ENCODE measurements at places on chromosomes 6 and 20.
A peak's percentile ranks its signal among the peaks of the same experiment; 100 is the strongest.

- peak; percentile 51 for DNase-seq
Measured at GRCh38 chr20:3239026-3239866, at the start of gene SLC4A11. Gene SLC4A11, minus strand, starts transcription at chr20:3239190. Its CDS starts 53 bp downstream, at chr20:3239137.

GRCh38 chr6:43020847-43021246, 576 bp upstream of the RRP36 start:
- no peak for DNase-seq

GRCh38 chr6:100266494-100267401, 198.0 kb downstream of the SIM1 start:
- DNase-seq = no peak

DNA sequence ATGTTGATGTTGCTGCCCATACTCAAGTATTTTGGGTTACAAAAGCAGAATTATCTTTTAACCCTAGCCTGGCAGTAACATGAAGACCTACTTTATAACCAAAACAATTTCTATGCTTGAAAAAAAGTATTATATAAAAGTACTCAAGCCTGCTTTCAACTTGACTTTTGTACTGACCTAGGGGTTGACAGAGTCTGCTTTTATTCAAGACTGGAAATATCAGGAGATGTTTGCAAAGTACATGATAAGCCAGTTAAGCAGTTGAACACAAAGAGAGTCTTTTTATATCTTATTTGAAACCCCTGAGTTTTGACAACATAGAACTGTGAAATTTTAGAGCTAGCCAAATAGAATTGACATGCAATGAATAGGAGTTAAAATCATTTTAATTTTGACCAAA, 159.8 kb downstream of the KCNQ5 start:
- DNase-seq = no peak

GRCh38 chr20:37190354-37191112, 11.2 kb upstream of the MROH8 start:
- no peak for DNase-seq

- DNase-seq = no peak
Measured at GRCh38 chr6:149913085-149913484, 9.8 kb downstream of the RAET1G start.

GRCh38 chr6:86017236-86017635, 374.6 kb upstream of the SYNCRIP start:
- no peak for DNase-seq

DNA sequence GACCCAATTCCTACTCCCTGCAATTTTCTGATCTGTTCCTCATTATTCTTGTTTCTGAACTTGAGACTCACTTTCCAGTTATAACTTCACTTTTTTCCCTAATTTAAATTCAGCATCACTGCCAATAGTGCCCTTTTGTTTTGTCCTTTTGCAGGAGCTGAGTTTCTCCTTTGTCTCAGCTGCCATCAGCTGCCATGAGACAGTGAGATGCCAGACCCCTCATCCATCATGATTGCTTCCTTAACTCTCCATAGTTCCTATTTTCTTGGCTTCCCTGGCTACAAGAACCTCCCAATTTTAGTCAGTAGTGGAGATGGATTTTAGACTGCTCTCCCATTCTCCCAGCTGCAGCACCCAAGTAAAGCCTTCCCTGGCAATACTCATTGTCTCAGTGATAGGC, 518.1 kb downstream of the HDGFL1 start:
- no peak for DNase-seq

GRCh38 chr20:57396984-57397692, 5.9 kb downstream of the RBM38 start:
- no peak for DNase-seq

- DNase-seq = no peak
Measured at GRCh38 chr6:110661414-110661813, 153.9 kb downstream of the CDK19 start.

- no peak for DNase-seq
Measured at GRCh38 chr6:10968776-10969175, 75.3 kb downstream of the ELOVL2 start.

GRCh38 chr20:19251958-19252357, 39.5 kb downstream of the SLC24A3 start:
- DNase-seq = no peak

DNA sequence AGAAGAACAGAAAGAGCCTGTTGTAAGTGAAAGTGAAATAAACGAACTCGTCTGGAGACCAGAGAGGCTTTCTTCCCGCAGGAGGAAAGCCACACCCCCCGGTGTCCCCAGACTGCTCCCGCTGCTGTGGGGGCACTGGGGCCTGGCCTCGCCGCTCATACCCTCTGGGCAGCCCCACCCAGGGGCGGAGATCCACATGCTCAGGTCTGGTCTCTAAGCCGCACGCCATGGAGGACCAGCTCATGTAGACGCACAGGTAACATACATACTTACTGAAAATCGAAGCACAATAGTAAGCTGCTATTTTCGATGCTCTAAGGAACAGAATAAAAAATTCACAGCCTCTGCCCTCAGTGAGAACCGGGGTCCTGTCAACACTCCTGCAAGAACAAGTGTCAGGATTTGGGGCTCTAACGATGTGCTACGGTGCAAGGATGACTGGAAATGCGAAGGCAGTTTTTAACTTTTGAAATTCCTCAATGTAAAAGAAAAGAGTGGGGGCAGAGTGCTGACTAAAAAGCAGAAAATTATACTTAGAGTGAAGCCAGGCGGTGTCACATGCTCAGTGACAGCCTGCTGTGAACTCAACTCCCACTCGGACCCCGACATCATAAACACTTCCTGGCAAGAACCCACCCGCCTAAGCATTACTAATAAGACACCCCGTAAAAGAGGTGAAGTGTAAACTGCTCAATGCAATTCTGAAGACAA, 110.5 kb downstream of the IRF4 start:
- peak; percentile 10 for DNase-seq

- DNase-seq = no peak
Measured at GRCh38 chr20:699811-700338, 24.3 kb upstream of the SCRT2 start.

- peak; percentile 54 for DNase-seq
Measured at GRCh38 chr6:33761922-33762629, 15.4 kb upstream of the IP6K3 start.

GRCh38 chr6:125745281-125746018, 4.0 kb upstream of the HEY2 start:
- DNase-seq = no peak

DNA sequence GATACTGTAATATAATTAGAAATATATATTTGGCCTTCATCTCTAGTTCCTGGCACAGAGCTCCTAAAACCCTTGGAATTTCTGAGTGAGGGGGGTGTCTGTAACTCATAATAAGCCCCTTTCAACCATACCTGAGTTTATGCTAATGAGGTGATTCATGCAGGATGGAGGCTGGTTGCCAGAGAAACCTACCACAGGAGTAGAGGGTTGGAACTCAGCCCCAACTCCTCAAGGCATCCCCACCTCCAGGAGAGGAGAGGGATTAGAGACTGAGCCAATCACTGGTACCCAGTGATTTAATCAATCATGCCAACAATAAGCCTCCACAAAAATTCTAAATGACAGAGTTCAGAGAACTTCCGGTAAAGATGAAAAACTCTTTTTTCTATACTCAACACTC, 17.5 kb downstream of the UQCC1 start:
- no peak for DNase-seq

- no peak for DNase-seq
Measured at GRCh38 chr20:10322073-10323012, 103.7 kb downstream of the SNAP25 start.

DNA sequence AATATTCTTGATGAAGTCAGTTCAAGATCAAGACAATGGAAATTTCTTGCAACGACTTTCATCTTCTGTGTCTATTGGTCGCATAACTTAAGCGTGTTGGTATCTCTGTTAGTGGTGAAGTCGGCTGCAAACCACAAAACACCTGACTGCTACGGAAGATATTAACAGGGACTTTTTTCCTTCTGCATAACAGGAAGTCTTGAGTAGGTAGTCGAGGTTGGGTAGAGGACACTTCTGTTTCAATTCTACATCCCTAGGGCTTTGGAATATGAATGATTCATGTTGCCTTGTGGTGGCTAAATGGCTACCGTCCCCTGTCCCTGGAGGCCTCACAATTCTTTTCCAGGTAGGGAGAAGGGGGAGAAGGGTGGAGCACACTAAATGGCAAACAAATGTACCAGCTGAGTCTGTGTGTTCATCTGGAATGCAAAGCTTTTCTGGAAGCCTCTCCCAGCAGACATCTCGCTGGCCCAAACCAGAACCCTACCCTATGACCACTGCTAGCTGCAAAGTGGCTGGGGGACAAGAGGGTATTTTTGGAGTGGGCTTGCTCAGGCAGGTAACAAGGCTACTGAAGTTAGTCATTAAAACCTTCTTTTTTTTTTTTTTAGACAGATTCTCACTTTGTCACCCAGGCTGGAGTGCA, 34.6 kb upstream of the NKX2-2 start:
- no peak for DNase-seq

Measured in GDM1 (cell line).